Endothelial cell of umbilical vein (primary cell): ENCODE measurements at places on chromosomes 2 and 18. TPM values are rescaled to one million over a fixed set of nuclear protein-coding genes. Genes with fewer than 3 reads are reported as not detected.

FTCDNL1 gene
- 0.27 and 0.65 TPM in 2 replicates for total RNA-seq

SPP2 gene
- not detected in 2 replicates for total RNA-seq

CDH20 gene
- total RNA-seq: not detected in 2 replicates

CRYGD gene
- not detected in 2 replicates for total RNA-seq

CAVIN2 gene
- 171 and 202 TPM in 2 replicates for total RNA-seq

RTP5 gene
- total RNA-seq: not detected in 2 replicates

NXPH2 gene
- total RNA-seq: not detected in 2 replicates

PTPN4 gene
- 26.1 and 29.6 TPM in 2 replicates for total RNA-seq

C2orf66 gene
- total RNA-seq: 0.27 and 0.39 TPM in 2 replicates

MYO3B gene
- not detected in 2 replicates for total RNA-seq

RELCH gene
- 20.7 and 25.2 TPM in 2 replicates for total RNA-seq

DSC1 gene
- not detected in 2 replicates for total RNA-seq

DSG1 gene
- not detected in 2 replicates for total RNA-seq

CFAP65 gene
- total RNA-seq: not detected in 2 replicates

TCF4 gene
- total RNA-seq: 374 and 390 TPM in 2 replicates

AMER3 gene
- not detected in 2 replicates for total RNA-seq

MAL gene
- not detected in 2 replicates for total RNA-seq

CPLX4 gene
- not detected in 2 replicates for total RNA-seq

BUB1 gene
- 54.1 and 66.4 TPM in 2 replicates for total RNA-seq

IL18R1 gene
- 3.6 and 4.0 TPM in 2 replicates for total RNA-seq

POMC gene
- 0.69 and 2.7 TPM in 2 replicates for total RNA-seq

IL1B gene
- not detected in 2 replicates for total RNA-seq

CIB4 gene
- total RNA-seq: not detected in 2 replicates

FNDC4 gene
- total RNA-seq: 15.5 and 20.0 TPM in 2 replicates

FASTKD2 gene
- total RNA-seq: 22.6 and 24.1 TPM in 2 replicates

IKZF2 gene
- total RNA-seq: 0.46 and 0.72 TPM in 2 replicates

EML6 gene
- total RNA-seq: 1.3 and 2.1 TPM in 2 replicates

MDH1B gene
- total RNA-seq: 0.51 TPM in 1 of 2 replicates, not detected in the other
